ENCODE measurements at places on chromosomes 2 and 18.
A peak's percentile ranks its signal among the peaks of the same experiment; 100 is the strongest.

GRCh38 chr2:168729455-168729854 lies 73.0 kb upstream of the NOSTRIN start:
- no peak for DNase-seq

GRCh38 chr2:233140978-233141377 lies 80.8 kb downstream of the INPP5D start:
- no peak for DNase-seq

DNA sequence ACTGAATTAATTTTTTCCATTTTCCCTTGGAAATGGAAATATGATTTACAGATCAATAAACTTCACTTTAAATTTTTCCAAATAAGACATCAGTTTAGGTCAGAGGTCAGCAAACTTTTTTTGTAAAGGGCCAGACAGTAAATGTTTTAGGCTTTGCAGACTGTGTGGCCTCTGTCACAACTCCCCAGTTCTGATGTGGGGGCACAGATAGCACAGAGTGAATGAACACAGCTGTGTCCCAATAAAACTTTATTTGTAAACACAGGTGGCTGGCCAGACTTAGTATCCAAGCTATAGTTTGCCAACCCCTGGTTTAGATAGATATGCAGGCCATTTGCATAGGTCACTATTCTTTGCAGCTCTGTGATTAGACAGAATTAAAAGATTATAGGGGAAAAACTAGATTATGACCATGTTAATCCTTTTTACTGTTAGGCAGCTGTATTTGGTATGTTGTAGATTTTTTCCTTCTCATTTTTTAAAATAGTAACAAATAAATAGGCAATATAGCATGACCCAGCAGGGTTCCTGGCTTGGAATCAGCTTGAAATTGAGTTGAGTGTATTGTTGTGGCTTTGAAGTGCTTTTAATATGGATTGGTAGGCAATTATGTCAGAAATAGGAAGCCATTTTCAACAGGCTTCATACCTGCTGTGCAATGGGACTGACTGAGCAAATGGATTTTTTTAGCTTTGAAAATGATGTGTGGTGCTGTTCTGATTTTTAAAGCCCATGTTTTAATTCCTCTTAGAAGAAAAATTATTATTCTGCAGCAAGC lies 59.7 kb downstream of the WDSUB1 start:
- DNase-seq: no peak

- DNase-seq: peak; percentile 51
Measured at GRCh38 chr2:137910641-137911040, 53.6 kb upstream of the HNMT start.

GRCh38 chr2:107717661-107718060 lies 109.0 kb upstream of the RGPD4 start:
- no peak for DNase-seq

- DNase-seq: peak; percentile 87
Measured at GRCh38 chr2:36389091-36389564, 33.5 kb downstream of the CRIM1 start.

GRCh38 chr2:105438104-105438929 lies 39.5 kb upstream of the FHL2 start:
- DNase-seq: peak; percentile 71

DNA sequence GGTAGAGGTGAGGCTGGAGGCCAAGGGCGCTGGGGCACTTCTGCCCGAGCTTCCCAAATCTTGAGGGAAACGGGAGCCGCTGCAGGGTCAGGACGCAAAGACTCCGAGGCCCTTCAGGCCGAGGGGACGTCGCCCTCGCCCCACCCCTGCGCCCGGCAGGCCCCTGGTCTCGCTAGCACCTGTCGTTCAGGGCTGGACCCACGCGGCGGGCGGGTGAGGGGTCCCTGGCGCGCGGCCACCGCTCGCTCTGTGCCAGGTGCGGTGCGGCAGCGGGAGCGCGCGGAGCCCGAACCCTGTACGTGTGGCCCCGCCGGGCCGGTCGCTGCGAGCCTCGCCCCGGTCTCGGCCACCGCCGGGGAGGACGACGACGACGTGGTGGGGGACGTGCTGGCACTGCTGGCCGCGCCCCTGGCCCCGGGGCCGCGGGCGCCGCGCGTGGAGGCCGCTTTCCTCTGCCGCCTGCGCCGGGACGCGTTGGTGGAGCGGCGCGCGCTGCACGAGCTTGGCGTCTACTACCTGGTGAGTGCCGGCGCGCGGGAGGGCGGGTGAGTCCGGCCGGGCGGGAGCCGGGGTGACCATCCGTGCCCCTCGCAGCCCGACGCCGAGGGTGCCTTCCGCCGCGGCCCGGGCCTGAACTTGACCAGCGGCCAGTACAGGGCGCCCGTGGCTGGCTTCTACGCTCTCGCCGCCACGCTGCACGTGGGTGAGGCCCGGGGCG lies 4.9 kb downstream of the ERFE start:
- DNase-seq: no peak

DNA sequence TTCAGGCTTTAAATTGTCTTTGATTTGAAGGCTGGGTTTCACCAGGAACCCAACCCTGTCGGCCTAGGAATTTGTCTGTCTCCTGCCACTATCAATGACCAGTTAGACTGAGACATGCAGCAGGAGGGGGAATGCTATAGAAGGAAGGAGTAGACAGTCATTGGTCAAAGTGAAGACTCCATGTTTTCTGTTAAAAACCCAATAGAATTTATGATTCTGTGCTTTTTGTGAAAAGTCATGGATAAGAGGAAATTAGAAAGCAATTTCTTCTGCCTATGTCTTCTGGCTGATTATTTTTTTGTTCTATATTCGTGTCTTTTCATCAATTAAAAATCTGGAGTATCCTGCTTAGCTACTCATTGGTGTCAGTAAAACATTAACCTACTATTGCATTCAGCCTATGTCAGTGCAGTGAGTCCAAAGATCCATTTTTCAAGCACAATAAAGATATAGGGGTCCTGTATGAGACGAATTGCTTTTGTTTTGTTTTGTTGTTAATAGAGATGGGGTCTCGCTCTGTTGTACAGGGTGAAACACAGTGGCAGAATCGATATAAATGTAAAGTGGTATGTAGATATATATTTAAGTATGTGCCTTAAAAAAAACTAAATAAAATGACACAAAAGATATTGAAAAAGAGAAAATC lies 7.9 kb upstream of the KYNU start:
- DNase-seq: no peak

GRCh38 chr2:170147576-170147975 lies 30.4 kb upstream of the MYO3B start:
- no peak for DNase-seq

DNA sequence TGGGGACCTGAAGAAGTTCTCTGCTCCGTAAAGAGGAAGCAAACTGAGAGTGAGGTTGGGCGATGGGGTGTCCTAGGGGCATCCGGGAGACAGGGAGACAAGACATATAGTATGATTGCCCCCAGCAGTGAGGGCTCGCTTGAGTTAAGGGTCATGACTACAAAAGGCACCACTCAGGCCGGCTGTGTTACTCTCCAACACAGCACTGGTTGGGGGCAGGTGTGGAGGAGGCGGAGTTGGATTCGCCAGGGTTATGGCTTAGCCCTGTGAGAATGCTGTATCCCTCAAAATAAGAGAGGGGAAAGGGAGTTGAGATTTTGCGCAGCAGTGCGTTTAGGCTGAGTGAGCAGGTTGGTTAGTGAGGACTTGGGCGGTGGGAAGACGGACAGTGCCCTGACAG lies 12.0 kb downstream of the DYSF start:
- no peak for DNase-seq

GRCh38 chr2:236637686-236638569 lies 68.3 kb downstream of the ACKR3 start:
- peak; percentile 70 for DNase-seq

DNA sequence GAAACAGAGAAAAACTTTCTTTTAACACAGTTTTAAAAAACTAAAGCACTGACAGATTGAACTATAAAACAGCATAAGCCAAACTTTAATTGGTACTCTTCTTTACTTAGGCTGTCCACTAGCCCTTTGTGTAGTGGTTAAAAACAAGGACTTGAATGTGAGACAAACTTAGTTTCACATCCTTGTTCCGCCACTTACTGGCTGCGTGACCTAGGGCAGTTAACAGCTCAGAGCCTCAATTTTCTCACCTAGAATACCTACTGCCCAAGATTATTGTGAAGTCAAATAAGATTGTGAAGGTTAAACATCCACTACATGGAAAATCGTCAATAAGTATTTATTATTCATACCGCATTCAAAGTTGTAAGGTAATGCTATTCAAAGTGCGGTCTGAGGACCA lies 2.0 kb downstream of the WDR35 start:
- DNase-seq: no peak

GRCh38 chr2:196287523-196287922 lies 116.1 kb upstream of the STK17B start:
- no peak for DNase-seq

- DNase-seq: no peak
Measured at GRCh38 chr2:175166216-175166824, 1.7 kb downstream of the ATF2 start.

DNA sequence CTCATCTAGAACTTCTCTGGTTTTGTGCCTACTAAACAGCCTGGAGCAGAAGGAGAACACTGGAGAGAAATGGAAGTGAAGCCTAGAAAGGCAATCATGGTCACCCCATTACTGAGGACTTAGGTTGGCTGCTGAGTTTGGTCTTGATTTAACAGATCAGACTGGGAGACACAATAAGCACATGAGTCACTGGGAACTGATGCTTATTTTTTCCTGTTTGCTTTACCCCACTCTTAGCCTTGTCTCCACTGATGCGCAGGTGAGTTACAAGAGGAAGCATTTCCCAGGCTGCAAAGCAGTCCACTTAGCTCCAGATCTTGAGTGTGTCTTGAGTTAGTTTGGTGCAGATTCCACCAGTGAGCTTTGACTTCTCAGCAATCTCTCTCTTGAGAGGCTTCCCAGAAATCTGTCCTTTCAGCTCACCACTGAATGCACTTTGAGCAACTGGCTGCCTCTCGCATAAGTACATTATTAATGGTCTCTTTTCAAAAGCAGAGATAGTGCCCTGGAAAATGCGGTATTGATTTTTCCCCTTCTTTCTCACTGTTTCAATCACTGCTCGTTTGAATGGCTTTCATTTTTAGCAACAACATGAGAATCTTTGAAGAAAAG lies 390.2 kb upstream of the SETBP1 start:
- DNase-seq: peak; percentile 11

GRCh38 chr18:62446511-62446910 lies 76.3 kb upstream of the ZCCHC2 start:
- DNase-seq: no peak

DNA sequence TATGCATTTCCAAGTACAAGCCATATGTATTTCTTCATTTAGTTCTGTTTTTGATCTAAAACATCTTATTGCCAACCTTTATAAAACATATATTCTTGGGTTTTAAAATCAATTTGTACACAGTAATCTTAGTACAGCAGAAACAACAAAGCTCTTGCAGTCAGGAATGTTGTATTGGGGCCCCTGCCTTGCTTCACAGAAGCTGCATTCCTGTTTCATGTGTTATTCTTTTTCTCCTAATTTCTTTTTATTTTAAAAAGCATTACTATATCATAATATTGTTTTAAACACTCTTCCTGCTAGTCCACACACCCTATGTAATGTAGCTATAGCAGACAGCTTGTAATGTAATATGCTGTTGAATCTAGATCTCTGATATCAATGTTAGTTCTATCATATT lies 24.0 kb downstream of the SERPINB7 start:
- no peak for DNase-seq

- no peak for DNase-seq
Measured at GRCh38 chr18:52415131-52415530, 75.1 kb downstream of the DCC start.

GRCh38 chr18:34650121-34650545 lies 60.0 kb upstream of the DTNA start:
- DNase-seq: peak; percentile 12

DNA sequence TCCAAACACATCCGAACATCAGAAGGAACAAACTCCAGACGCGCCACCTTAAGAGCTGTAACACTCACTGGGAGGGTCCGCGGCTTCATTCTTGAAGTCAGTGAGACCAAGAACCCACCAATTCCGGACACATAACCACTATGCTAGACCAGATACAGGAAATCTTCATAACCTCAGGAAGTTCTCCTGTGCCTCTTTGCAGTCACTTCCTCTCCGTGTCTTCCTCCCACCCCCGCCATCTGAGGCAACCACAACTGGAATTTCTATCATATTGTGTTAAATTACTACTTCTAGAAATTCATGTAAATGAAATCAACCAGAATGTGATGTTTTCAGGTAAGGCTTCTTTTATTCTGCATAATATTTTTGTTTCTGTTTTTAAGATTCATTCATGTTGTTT lies 631.0 kb upstream of the NXPH2 start:
- no peak for DNase-seq

DNA sequence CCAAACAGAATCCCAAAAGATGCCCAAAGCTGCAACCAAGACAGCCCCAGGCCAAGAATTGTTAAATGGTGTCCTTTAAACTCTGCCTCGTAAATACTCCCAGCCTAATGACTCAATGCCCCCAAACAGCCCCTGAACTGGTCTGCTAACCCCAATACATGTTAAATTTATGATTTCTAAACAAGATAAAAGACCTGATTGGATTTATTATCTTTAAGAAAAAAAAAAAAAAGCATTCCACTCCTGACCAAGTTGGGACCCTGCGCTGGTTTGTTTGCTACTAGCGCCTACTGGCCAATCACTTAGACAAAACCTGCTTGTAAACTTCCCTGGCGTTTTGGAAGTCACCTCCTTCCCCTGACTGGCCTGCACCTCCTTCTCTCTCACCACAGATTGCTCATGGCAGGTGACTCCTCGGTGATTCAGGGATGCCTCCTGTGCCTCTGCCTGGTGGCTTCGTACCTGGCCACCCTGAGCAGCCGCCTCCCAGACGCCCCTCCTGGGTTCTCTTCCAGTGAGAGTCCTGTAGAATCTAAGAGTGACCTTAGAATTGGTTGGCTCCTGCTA lies 121.3 kb downstream of the BCL11A start:
- DNase-seq: no peak

DNA sequence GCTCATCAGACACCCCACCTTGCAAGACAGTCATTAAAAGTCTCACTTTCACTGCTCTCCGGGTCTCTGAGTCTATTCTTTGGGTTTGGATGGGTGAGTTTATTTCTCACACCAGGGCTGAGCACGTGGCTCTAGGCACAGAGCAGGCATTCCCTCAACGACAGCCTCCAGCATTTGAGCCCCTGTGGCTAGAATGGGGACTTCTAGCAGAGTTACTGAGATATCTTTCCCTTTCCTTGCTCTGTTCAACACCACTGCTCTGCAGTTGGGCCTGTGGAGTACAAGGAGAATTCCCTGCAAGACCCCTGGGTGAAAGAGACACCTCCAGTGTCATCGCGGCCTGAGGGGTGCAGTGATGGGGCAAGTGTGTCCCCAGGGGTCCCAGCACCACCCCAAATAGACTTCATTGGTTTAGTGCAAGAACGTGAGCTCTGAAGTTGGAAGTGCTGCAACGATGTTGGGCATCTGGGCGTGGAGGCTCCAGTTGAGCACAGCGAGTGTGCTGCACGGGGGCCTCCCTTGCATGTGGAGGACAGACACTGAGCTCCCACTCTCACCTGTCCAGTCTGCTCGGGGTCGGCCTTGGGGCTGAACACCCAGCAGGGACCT lies 184.1 kb upstream of the HS6ST1 start:
- DNase-seq: no peak
